ENCODE measurements at places on chromosomes 1 and 21.
A peak's percentile ranks its signal among the peaks of the same experiment; 100 is the strongest.

- peak; percentile 31 for DNase-seq
Observed at GRCh38 chr1:231279081-231279480, 38.1 kb downstream of the GNPAT start.

GRCh38 chr1:211546543-211546942 is 32.4 kb downstream of the SLC30A1 start:
- no peak for DNase-seq

DNA sequence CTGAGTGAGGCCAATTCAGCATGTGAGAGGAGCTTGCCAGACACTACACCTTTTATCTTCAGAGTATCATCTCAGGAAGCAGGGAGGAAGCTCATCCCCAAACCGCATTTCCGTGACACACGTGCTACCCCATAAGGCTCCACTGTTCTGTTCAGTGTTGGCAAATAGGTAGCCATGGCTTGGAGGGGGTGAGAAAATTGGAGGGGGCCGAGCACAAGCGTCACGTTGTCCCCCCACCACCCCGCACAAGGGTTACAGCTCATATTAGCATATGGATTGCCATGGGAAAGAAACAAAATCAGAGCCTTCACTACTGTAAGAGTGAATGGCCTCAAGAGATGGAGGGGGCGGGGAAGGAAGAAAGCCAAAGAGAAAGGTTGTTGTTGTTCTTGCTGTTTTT is 46.7 kb downstream of the OLIG1 start:
- no peak for DNase-seq

DNA sequence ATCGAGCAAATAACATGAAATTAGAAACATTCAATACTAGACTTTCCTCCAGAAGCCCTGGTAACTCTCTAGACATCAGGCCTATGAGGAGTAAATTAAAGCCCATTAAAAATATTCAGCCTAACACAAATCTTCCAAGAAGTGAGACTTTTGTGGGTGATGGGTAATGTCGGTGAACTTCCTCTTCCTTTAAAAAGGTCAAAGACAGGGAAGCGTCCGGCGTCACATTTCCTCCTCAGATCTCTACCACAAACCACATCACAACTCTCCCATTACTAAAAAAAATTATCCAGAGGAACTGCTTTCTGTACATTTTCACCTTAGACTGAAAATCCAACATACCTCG is 1.4 kb downstream of the EIF4G3 start:
- no peak for DNase-seq

GRCh38 chr1:17436380-17437174 is 2.9 kb downstream of the RCC2 start:
- DNase-seq = no peak

DNA sequence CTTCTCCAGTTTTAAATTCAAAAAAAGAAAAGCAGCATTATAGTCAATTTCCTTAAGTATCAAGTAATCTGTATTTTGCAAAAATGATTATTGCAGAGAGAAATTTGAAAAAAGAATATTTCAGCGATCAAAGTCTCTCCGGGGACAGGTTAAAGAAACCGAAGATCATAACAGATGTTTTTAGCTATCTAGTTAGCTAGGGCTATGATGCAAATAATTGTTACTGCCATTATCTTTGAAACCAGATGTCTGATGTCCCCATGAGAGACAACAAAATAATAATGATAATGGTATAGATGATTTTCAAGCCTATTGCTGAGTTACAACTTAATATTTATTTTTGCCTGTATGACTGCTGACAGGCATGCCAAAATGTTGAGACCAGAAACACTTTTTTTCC is 1326.0 kb downstream of the PLA2G4A start:
- DNase-seq = no peak
